Fibroblast of the aortic adventitia (primary cell): ENCODE measurements at places on chromosomes 2 and 18. TPM values are rescaled to one million over a fixed set of nuclear protein-coding genes. Genes with fewer than 3 reads are reported as not detected.

GRCh38 chr2:85826990-85827878 lies 61.6 kb downstream of the ST3GAL5 start:
- peak; percentile 68 for DNase-seq

- DNase-seq, result no peak
These were observed 121.9 kb upstream of the HAAO start for GRCh38 chr2:42914314-42914713.

DNA sequence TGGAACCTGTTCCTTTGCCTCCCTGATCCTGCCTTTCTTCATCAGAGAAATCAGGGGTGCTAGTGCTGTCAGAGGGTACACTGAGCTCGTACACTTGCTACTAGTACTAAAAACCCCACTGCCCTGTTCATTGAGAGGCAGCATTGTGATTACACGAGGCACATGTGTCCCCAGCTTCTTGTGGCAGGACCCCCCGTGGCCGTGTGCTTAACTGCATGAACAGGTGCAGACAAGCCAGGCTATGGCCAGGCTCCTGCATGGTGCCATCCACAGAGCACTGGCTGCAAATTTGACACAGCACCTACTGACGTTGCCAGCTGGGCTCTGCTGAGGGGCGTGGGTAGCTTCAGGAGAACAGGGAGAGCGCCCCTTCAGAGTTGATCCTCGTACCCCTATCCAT lies 248.4 kb downstream of the GLI2 start:
- no peak for DNase-seq

GRCh38 chr18:35442701-35443100 lies 55.1 kb downstream of the INO80C start:
- no peak for DNase-seq

- DNase-seq, result no peak
These were observed 120.3 kb upstream of the TMEM18 start for GRCh38 chr2:797556-797955.

GRCh38 chr2:200616656-200617055 lies 30.8 kb downstream of the AOX1 start:
- DNase-seq, result peak; percentile 62

DNA sequence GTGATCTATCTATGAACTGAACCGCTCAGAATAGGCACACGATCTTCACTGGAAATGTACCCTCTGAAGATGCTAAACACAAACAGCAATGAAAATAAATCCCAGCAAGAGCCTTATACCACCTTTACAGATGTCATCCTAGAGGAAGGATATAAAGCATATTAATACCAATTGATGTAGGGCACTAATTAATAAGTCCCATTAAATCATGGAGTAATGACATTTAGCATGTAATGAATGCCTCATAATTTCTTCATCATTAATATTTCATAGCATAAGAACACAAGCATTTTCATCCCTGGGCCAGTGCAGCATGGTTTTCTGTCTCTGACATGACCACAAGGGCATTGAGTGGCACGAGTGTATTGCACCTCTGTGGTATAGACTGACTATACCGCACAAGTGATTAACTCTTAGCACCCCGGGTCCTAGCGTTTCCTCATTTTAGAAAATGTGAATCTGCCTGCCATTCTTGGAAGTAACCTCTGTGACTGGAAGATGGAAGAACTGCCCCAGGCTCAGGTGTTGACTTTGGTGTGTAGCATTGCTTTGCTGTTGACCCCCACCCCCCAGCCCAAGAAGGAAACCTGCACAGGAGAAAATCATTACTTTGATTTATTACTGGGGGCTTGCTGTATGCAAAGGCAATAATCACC lies 1.4 kb upstream of the TMEM178A start:
- DNase-seq, result no peak

- no peak for DNase-seq
These were observed 96.7 kb downstream of the RHOB start for GRCh38 chr2:20543469-20544152.

- no peak for DNase-seq
These were observed 13.7 kb downstream of the GEMIN6 start for GRCh38 chr2:38791744-38792143.

The NAT8 gene
- total RNA-seq, result not detected in 2 replicates

The FABP1 gene
- total RNA-seq, result not detected in 2 replicates

The MARCHF4 gene
- 0.57 and 1.3 TPM in 2 replicates for total RNA-seq

The IRS1 gene
- total RNA-seq, result 8.2 and 29.7 TPM in 2 replicates

The MBP gene
- 25.8 and 54.1 TPM in 2 replicates for total RNA-seq

The TMEM178A gene
- 0.36 TPM in 1 of 2 replicates, not detected in the other for total RNA-seq
